ENCODE measurements at places on chromosomes 12 and 14. TPM values are rescaled to one million over a fixed set of nuclear protein-coding genes. Genes with fewer than 3 reads are reported as not detected.
A peak's percentile ranks its signal among the peaks of the same experiment; 100 is the strongest.

Gene CD163
- 464 TPM for total RNA-seq

Gene LRFN5
- 4.7 TPM for total RNA-seq

GRCh38 chr14:105013150-105013785 is 7.6 kb downstream of the CDCA4 start:
- H3K27ac ChIP-seq = no peak overlapping the region
- no peak for DNase-seq
- H3K4me3 ChIP-seq = no peak overlapping the region

GRCh38 chr12:48192861-48193260 is 9.4 kb downstream of the CCDC184 start:
- H3K4me3 ChIP-seq = no peak overlapping the region
- H3K4me1 ChIP-seq = no peaks in the 10 kb centered on the region
- H3K36me3 ChIP-seq = no peaks in the 10 kb centered on the region
- H3K27ac ChIP-seq = no peak overlapping the region

DNA sequence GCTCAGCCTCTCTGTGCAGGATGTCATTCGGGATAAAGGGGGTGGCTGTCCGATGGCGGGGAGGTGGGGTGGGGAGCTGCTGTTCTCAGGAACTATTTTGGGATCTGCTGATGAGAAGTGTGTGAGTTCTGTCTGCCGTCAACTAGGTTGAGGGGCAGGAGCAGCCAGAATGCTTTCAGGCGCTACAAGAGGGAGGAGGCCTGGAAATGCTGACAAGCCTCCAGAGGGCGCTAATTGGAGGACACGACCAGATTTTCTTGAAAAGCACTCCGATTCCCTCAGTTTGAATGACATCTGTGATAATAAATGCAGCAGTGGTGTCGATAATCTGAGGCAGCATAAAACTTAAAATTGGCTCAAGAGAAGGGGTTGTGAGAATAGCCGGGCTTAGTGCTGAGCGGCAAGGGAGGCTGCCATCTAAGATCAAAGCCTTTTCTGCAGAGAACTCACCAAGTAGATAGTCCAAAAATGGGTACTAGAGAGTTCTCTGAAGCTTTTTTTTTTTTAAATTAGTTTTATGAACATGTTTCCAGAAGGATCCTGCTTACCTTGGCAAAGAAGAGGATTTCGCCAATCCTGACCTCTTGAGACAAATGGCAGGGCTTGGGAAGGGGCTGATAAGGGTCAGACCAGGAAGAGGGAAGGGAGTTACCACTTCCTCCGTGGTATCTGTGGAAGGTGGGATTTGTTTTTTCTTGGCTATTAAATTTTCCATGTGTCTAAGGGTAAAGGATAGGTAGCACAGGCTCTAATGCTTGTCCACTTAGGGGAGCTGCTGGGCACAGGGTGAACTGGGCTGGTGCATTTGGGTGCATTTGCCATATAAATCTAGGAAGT is 94.4 kb downstream of the CRACR2A start:
- H3K36me3 ChIP-seq = no peaks in the 10 kb centered on the region
- no peak for DNase-seq
- no peaks in the 10 kb centered on the region for H3K27me3 ChIP-seq
- no peak overlapping the region for H3K27ac ChIP-seq
- no peak overlapping the region for H3K4me3 ChIP-seq

Gene EMP1
- total RNA-seq = 295 TPM

DNA sequence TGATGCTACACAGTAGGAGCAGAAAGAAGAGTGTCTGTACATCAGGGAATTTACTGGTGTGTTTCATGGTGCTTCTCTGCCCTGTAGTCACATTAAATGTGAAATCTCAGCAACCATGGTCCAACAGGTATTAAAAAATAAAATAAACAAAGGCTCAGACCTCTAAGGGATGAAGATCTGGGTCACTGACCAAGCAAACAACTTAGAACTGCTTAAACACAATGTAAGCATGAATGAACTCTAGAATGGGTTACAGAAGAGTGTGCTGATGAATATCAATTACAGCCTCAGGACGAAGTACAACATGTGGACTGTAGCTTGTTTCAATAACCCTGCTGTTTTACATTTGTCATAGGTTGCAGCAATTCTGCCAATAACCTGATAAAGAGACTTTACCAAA is 47.4 kb downstream of the SLC35F4 start:
- no peak overlapping the region for H3K27ac ChIP-seq
- no peak for DNase-seq
- no peaks in the 10 kb centered on the region for H3K36me3 ChIP-seq
- H3K4me3 ChIP-seq = no peak overlapping the region

Gene GLIPR1L2
- total RNA-seq = 1.8 TPM

Gene DCTN2
- total RNA-seq = 153 TPM

DNA sequence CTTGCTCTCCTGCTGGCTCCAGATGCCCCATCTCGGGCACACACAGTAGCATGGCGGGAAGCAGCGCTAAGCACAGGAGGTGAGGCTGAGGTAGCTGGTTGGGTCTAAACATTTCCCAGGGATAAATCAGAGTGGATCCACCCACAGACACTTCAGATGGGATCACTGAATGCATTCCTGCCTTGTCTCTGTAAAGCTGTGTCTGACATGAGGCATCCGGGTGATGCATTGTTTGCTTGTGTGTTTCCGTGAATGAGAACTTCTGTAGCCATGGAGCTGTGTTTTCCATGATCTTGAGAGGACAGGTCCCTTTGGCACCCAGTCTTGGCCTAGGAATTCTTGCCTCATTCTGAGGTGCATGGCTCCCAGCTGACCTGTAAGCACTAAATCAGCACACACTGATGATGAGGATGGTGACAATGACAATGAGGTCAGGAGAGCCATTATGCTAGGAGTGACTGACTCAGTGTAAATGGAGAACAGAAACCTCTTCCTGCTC is 6.7 kb upstream of the KRT75 start:
- no peaks in the 10 kb centered on the region for H3K27me3 ChIP-seq
- H3K4me3 ChIP-seq = no peak overlapping the region

Gene REM2
- total RNA-seq = 0.28 TPM

GRCh38 chr14:93303659-93304058 is 29.2 kb downstream of the BTBD7 start:
- H3K4me3 ChIP-seq = no peak overlapping the region
- DNase-seq = no peak
- no peaks in the 10 kb centered on the region for H3K27me3 ChIP-seq
- H3K27ac ChIP-seq = no peak overlapping the region

Gene MYO1H
- total RNA-seq = not detected

DNA sequence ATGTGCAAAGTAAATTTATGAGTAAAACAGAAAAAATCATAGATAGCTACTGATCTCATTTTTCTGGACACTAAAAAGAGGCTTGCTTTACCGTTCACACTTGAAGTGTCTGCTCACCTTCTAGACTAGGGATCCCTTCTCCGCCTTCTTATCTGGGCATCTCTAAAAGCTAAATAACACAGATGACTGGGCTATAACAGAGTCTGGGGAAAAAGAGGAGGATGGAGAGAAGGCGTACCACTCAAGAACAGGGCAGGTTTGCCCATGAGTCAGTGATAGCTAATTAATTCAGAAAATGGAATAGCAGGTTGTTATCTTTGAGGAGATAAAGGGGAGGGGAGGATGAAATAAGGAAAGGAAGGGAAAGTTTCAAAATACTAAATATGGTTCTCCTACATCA is 185.3 kb downstream of the MED13L start:
- H3K27ac ChIP-seq = no peak overlapping the region
- no peak overlapping the region for H3K4me3 ChIP-seq
- no peaks in the 10 kb centered on the region for H3K36me3 ChIP-seq

GRCh38 chr12:32273063-32273522 is 126.3 kb upstream of the FGD4 start:
- no peaks in the 10 kb centered on the region for H3K36me3 ChIP-seq
- H3K4me1 ChIP-seq = peaks cover 3% of the 10 kb centered on the region
- H3K27me3 ChIP-seq = no peaks in the 10 kb centered on the region

Gene SDSL
- 9.0 TPM for total RNA-seq

Gene TMEM229B
- total RNA-seq = 2.1 TPM

Gene SRGAP1
- 24.1 TPM for total RNA-seq

DNA sequence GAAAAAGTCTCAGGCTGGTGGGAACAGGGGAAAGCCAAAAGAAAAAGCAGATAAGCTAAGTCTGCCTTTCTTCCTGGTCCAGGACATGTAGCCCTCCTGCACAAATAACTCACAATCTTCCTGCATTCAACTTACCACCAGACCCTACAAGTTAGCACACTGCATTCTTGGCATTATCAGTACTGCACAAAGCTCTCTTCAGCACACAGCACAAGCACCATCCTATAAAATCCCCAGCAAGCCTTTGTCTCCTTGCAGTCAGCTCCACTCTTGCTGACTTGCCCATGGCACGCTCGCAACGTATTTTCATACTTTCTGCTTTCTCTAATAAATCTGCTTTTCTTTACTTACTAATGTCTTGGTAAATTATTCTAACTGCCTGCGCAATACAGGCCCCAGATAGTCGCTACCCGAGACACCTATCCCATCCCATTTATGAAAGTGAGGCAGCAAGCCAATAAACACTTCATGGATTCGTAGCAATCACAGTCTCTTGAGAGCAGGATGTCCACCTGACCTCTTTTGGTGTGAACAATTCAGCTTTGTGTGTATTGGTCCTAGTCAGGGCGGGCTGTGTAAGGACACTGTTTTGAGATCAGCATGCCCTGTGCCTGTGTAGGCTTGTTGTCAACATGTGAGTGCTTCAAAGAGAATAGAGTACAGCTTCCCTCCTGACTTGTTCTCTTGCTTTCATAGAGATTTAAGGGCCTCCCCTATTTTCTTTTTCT is 49.0 kb downstream of the TMEM117 start:
- DNase-seq = no peak
- no peak overlapping the region for H3K4me3 ChIP-seq
- H3K27ac ChIP-seq = no peak overlapping the region
- peaks cover 5% of the 10 kb centered on the region for H3K4me1 ChIP-seq
- H3K27me3 ChIP-seq = no peaks in the 10 kb centered on the region

GRCh38 chr12:13179211-13180074 is 17.1 kb upstream of the EMP1 start:
- peaks cover 15% of the 10 kb centered on the region for H3K4me1 ChIP-seq
- H3K27me3 ChIP-seq = no peaks in the 10 kb centered on the region
- no peaks in the 10 kb centered on the region for H3K36me3 ChIP-seq
- DNase-seq = no peak
- peak overlapping the region; percentile 41 for H3K4me3 ChIP-seq

- H3K27me3 ChIP-seq = no peaks in the 10 kb centered on the region
- H3K36me3 ChIP-seq = no peaks in the 10 kb centered on the region
- H3K27ac ChIP-seq = no peak overlapping the region
- H3K4me3 ChIP-seq = no peak overlapping the region
- no peak for DNase-seq
Measured at GRCh38 chr12:28027947-28028724, 55.6 kb upstream of the PTHLH start.

Gene TEX52
- not detected for total RNA-seq

DNA sequence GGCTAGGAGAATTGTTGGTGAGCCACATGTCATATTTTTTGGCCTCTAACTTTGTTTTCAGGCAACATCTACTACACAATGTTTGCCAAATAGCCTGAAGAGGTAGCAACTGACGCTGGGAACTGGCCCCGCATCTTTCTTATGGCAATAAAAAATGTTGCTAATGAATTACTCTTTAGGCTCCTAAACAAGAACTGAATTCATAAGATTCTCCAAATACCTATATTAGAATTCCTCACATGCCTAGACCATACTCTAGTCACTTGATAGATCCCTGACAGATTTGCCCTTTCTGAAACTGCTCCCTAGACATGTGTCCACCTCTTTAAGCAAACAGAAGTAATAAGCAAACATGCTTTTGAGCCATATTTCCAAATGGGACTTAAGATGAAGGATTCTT is 209.0 kb upstream of the ATXN7L3B start:
- no peaks in the 10 kb centered on the region for H3K4me1 ChIP-seq
- no peak overlapping the region for H3K27ac ChIP-seq
- H3K4me3 ChIP-seq = no peak overlapping the region
- no peaks in the 10 kb centered on the region for H3K27me3 ChIP-seq

Gene LRRIQ1
- total RNA-seq = not detected

Gene TMEM121
- 5.5 TPM for total RNA-seq

Measured in thoracic aorta (tissue), 2 donors.